ENCODE measurements at places on chromosomes 1 and 21.

DNA sequence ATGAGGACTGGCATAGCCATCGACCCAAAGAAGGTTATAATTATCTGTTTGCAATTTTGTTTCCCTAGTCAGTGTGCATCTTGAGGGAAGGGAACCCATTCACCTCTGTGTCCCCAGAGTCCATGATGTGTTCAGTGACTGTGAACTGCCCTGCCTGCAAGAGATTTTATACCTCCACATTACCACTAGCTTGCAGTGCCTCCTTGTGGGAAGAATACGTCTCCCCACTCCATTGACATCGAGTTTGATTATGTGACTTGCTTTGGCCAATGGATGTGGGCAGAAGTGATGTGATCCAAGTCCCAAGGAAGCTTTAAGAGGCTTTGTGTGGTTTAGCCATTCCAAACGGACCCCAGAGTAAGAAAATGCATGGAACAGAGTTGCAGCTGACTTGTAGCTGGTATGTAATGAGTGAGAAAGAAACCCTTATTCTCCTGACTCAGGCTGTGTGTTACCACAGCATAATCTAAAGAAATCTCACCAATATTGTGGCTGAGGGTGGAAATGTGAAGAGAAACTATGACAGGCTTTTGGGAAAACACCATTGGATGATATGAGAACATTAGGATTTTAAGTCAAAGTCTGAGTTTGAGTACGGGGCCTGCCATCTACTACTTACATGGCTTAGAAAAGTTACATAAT is 47.8 kb upstream of the NRDC start:
- DNase-seq: no peak

DNA sequence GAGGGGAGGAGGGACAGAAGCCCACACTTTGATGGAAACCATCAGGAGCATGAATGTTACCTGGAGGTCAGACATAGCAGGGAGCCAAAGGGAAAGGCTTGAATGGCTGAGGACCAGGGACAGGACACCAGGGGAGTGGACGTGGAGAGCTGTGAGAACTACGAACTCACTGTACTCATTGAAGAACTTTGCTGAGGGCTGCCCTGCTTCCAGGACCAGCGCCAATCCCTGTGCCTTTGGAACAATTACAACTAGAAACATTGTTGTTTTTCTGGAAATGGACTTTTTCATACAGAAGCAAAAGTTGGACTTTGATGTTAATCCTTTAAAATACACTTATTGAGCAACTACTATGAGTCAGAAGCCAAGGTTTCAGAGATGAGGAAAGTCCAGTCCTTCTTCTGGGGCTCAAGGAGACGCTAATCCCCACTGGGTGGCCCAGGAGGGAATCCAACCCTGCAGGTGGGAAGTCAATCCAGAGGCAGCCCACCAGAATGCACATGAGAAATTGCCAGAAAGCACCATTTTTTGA is 12.9 kb downstream of the TSPAN2 start:
- no peak for DNase-seq

GRCh38 chr1:201311356-201312011 is 28.2 kb downstream of the PKP1 start:
- no peak for DNase-seq

DNA sequence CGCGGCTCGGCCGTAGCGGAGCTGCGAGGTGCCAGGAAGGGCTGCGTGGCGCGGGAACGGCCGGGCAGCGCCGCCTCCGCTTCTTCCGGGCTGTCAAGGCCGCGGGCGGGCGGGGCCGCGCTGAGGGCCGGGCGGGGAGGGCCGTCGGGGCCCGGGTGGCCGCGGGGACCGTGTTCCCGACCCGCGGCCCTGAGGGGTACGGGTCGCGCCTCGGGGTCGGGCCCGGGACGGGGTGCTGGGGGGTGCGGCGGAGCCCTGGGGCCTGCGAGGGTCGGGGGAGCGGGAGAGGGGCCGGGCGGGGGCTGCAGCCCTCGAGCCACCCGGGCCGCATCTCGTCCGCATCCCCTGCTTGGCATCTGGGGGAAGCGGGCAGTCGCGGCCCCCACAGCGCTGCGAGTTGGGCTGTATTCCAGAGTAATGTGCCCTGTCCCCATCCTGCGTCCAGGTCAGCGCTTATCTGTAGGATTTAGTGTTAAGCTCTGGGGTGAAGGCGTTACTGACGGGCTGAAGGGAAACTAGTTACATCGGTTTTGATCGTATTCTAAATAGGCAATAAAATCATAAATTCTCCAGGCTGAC is 379 bp downstream of the RER1 start:
- DNase-seq: no peak

GRCh38 chr1:12015001-12015491 is 4.3 kb upstream of the MIIP start:
- DNase-seq: no peak

GRCh38 chr1:20665726-20666125 is 4.6 kb upstream of the DDOST start:
- DNase-seq: no peak

DNA sequence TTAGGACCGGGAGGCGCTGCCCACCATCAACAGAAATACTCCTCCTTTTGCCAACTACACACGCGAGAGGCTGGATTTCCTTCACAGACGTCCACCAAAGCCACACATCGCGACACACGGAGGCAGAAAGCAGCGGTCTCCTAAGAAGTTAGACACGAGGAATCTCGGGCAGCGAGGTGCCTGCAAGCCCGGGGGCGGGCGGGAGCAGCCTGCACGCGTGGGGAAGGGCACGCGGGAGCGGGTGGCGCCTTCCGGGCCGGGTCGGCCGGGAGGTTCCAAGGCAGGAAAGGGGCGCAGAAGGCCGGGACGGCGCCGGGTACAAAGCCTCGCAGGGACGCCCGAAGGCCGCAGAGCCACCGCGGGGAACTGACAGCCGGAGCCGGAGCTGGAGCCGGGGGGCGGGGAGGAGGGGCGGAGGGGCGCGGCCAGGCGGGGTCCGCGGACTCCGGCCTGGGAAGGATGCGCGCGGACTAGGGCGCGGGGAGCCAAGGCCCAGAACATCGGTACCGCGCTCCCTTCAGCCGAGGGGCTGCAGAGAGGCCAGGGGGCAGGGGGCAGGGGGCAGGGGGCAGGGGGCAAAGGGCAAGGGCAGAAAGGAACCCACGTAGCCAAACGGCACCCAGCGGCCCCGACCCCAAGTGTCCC is 722 bp downstream of the NPHP4 start:
- no peak for DNase-seq

GRCh38 chr1:226635456-226635941 is 86.9 kb downstream of the STUM start:
- DNase-seq: no peak

DNA sequence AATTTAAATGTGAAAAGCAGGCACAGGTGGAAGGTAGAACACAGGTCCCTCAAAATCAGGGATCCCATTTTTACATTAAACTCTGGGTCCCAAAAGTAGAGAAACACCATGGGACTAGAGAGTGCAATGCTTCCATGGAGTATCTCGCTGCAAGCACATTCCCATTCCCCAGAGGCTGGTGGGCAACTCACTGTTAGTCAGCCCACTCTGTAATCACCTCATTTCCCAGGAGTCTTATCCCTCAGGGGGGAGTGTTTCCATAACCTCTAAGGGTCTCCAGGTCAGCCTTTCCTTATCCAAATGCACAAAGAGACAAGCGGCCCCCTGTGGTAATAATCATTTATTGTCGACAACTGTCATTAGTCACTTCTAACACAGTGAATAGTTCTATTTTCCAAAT is 490.1 kb upstream of the LRRC7 start:
- DNase-seq: no peak

GRCh38 chr1:174884566-174884965 is 115.2 kb upstream of the CACYBP start:
- DNase-seq: no peak

GRCh38 chr1:93496520-93496919 is 48.6 kb downstream of the FNBP1L start:
- no peak for DNase-seq

- DNase-seq: no peak
Measured at GRCh38 chr1:149915429-149916192, 2.0 kb downstream of the SV2A start.

All from vagina (tissue), 2 donors.